ENCODE measurements at places on chromosomes 7 and 10.
A peak's percentile ranks its signal among the peaks of the same experiment; 100 is the strongest.

GRCh38 chr10:68074031-68074774 lies 880 bp downstream of the HERC4 start:
- peaks cover 12% of the 10 kb centered on the region for H3K4me1 ChIP-seq
- peak overlapping the region; percentile 94 for H3K4me3 ChIP-seq
- no peak for DNase-seq

GRCh38 chr10:128763588-128763987 lies 637.4 kb upstream of the MKI67 start:
- no peaks in the 10 kb centered on the region for H3K27me3 ChIP-seq
- no peak overlapping the region for H3K27ac ChIP-seq
- no peaks in the 10 kb centered on the region for H3K36me3 ChIP-seq
- no peak overlapping the region for H3K4me3 ChIP-seq

- H3K4me1 ChIP-seq = peaks cover 48% of the 10 kb centered on the region
- peak overlapping the region; percentile 9 for H3K4me3 ChIP-seq
- H3K27me3 ChIP-seq = no peaks in the 10 kb centered on the region
- H3K36me3 ChIP-seq = no peaks in the 10 kb centered on the region
- peak overlapping the region; percentile 88 for H3K27ac ChIP-seq
Measured at GRCh38 chr7:40763319-40764287, 628.8 kb downstream of the SUGCT start.

DNA sequence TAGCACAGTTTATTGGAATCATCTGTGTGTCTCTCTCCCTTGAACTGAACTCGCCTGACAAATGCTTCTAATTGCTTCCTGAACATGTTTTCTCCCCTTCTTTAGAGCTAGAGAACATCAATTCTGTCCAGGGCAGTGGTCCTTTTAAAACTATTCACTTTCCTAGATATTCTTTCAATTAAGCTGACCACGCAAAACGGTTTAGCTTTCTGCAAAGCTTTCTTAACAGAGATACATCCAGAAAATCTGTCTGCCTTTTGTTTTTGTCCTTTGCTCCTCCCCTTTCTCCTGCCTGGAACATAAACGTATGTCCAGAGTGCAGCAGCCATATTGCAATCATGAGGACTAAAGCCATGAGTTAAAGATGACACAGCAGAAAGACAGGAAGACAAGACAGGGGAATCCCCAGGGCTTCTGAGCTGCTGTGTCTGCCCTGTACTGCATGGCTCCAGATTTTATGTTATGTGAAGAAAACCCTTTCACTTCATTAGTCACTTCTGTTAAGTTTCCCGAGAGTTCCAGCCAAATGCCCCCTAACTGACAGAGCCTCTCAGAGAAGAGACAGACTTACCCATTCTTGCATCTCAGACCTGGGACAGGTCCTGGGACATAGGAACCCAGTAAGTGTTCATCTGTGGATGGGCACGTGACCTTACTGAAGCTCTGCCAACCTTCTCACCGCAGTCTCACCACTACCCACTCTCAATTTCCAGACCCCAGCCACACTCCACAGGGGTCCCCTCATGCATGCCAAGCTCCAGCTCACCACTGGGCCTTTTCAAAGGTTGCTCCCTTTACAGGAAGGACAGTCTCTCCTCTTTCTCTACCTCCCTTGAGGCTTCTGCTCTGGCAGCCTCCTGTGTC lies 35.0 kb upstream of the CPXM2 start:
- H3K4me1 ChIP-seq = no peaks in the 10 kb centered on the region
- no peak overlapping the region for H3K27ac ChIP-seq
- DNase-seq = no peak
- H3K4me3 ChIP-seq = no peak overlapping the region

DNA sequence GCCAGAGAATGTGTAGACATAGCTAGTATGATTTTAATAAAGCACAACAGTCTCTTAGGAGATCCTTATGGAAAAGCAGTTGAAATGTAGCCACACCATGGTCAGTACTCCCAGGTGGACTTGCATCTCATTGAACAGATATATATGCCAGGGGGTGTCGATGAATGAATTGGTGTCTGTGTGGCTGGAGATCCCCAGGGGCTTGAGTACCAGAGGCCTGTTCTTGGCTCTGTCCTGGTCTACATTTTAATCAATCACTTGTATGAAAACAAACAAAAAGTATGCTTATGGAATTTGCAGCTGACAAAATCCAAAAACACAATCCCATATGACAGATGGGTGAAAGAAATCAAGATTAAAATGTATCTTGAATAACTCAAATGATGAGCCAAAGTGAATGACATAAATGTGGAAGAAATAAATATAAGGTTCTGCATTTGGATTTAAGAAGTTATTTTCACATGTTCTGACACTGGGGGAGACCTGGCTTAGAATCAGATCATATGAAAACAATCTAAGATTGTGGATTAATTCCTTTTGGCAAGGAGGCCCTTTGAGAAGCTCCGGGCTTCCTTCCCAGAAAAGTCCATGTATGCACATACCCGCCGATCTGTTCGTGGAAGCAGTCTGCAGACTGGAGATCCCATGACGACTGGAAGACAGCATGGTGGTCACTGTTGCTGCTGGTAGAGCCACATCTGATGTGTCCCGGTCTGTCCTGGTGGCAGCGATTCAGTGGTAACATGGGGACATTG lies 15.6 kb downstream of the CLEC2L start:
- DNase-seq = no peak
- 0 out of 2 replicates have a peak, but pooled peaks cover 2% of the 10 kb centered on the region for H3K27me3 ChIP-seq
- no peak overlapping the region for H3K27ac ChIP-seq
- no peak overlapping the region for H3K4me3 ChIP-seq
- no peaks in the 10 kb centered on the region for H3K36me3 ChIP-seq

DNA sequence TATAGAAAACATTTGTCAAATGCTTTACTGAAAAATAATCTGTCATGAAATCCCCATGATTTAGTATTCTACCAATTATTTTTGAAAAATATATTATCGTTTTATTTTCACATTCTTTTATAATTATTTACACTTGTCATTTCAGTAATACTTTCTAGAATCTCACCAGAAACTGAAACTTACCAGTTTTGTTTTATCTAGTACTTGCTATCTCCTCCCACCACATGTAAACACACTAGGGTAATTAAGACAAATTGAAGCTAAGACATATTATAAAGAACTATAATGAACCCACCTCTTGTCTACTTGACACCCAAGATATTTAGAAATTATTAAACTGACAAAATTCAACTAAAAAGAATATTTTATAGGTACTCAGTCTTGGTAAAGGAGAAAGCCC lies 51.5 kb upstream of the GRM3 start:
- H3K4me1 ChIP-seq = no peaks in the 10 kb centered on the region
- no peaks in the 10 kb centered on the region for H3K27me3 ChIP-seq
- H3K27ac ChIP-seq = no peak overlapping the region
- H3K4me3 ChIP-seq = no peak overlapping the region

Data from SJSA1 (cell line).